CD4-positive, alpha-beta T cell treated with Interleukin-4 for 4 hours (primary cell): ENCODE measurements at places on chromosomes 6 and 20.

DNA sequence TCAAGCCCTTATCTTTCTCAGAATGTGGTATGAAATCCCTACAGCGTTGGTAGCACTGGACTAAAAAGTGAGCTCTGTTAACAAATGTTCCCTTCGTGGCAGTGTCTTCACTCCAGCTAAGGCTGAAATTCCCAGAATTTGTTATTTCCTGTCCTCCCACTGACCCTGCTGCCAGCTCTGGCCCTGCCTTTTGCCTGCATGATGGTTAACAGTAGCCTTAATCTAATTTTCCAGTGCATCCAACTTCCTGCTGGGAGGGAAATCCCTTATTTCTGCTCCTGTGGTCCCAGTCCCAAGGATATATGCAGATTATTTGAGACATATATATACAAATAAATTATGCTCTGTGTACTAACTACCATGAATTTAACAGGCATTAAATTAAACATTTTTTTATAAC lies 157.2 kb upstream of the CARMIL1 start:
- no peak for DNase-seq

DNA sequence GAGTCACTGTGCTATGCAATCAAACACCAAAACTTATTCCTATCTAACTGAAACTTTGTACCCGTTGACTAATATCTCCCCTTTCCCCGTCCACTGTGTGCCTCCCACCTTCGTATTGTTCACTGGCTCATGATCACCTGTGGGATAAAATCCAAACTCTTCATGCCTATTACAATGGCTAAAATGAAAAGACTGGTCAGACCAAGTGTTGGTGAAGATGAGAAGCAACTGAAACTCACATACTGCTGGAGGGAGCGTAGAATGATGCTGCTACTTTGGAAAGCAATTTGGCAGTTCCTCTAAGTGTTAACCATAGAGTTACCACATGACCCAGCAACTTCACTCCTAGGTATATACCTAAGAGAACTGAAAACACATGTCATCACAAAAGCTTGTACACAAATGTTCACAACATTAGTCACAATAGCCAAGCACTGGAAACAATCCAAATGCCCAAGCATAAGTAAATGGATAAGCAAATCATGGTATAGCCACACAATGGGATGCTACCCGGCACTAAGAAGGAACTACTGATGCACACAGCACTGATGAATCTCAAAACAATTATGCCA lies 13.1 kb downstream of the RPS10 start:
- DNase-seq, result no peak

GRCh38 chr6:90393232-90393884 lies 96.7 kb upstream of the BACH2 start:
- DNase-seq, result peak; percentile 77

GRCh38 chr6:141123497-141123896 lies 1009.2 kb upstream of the GJE1 start:
- no peak for DNase-seq

GRCh38 chr6:38337819-38338465 lies 301.8 kb downstream of the BTBD9 start:
- no peak for DNase-seq

- DNase-seq, result no peak
Observed at GRCh38 chr6:38997128-38997761, 51.3 kb upstream of the GLP1R start.
